ENCODE measurements at places on chromosomes 6 and 20.
A peak's percentile ranks its signal among the peaks of the same experiment; 100 is the strongest.

DNA sequence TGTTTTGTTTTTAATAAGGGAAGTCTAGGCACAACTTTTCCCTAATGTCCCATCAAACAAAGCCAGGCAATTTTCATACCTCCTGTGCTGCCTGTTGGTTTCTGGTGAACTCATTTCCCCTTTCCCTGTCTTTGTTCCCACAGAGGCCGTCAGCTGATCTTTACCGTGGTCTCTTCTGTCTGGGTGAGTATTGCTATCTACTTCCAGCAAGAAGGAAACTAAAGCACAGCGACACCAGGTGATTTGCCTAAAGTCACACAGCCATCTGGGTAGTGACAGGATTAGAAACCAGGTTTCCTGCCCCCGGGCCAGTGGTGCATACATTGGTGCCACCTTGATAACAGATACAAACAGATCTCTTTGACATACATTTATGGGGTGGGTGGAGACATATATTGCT, 59.6 kb downstream of the RAB44 start:
- peak; percentile 89 for DNase-seq

DNA sequence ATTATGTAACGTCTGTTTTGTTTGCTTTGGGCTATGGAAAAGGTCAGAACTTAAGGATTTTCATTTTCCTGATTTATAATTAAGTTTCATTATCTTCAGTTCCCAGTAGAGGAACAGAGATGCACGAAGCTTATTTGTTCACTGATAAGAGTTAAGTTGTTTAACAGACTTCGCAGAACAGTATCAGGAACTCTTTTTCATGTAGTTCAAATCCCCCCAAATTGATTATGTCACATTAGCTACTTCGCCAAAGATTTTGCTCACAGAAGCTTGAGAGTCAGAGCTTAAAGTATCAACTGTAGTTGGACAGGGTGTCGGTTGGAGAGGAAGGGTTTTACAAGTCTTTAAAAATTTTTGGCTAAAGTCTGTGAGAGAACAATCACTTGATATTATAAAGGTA, 43.4 kb downstream of the ZHX3 start:
- no peak for DNase-seq

- DNase-seq = no peak
Measured at GRCh38 chr20:1287787-1288569, 21.9 kb downstream of the SNPH start.

DNA sequence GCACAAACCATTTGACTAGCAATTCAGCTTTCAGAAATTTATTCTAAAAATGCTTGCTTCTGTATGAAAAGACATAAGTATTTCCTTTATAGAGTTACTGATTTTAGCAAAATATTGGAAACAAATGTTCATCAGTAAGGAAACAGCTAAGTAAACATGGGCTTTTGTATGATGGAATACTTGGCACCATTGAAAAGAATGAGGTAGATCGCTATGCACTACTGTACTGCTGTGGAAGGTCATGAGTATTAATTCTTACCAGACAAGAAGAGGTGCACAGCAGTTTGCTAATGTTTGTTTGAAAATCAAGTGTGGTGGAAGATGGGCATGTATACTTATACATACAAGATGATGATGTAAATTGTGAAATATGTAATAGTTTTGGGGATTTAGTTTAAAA, 73.0 kb downstream of the FARS2 start:
- DNase-seq = no peak

DNA sequence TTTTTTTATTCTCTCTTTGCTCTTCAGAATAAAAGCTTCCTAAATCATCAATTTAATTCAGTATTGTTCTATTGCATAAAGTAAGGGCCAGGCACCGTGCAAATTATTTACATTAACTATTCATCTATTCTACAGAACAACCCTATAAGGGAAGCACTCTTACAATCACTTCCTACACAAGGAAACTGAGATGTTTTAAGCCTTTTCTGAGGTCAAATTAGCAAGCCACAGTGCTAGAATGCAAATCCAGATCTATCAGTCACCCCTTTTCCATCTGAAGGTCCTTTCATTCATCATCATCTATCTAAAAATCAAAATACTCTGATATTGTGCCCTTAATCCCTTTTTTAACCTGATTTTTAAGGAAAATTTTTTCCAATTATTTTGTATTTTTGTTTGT, 31.2 kb downstream of the FRK start:
- DNase-seq = no peak

- no peak for DNase-seq
Measured at GRCh38 chr20:11522366-11522741, 395.3 kb upstream of the BTBD3 start.

GRCh38 chr20:62119115-62119514, 3.2 kb upstream of the LSM14B start:
- no peak for DNase-seq

GRCh38 chr20:13276945-13277541, 56.0 kb downstream of the ISM1 start:
- no peak for DNase-seq

GRCh38 chr6:168032005-168032760, 34.7 kb downstream of the KIF25 start:
- DNase-seq = no peak

GRCh38 chr20:10927936-10928840, 254.4 kb upstream of the JAG1 start:
- DNase-seq = no peak

DNA sequence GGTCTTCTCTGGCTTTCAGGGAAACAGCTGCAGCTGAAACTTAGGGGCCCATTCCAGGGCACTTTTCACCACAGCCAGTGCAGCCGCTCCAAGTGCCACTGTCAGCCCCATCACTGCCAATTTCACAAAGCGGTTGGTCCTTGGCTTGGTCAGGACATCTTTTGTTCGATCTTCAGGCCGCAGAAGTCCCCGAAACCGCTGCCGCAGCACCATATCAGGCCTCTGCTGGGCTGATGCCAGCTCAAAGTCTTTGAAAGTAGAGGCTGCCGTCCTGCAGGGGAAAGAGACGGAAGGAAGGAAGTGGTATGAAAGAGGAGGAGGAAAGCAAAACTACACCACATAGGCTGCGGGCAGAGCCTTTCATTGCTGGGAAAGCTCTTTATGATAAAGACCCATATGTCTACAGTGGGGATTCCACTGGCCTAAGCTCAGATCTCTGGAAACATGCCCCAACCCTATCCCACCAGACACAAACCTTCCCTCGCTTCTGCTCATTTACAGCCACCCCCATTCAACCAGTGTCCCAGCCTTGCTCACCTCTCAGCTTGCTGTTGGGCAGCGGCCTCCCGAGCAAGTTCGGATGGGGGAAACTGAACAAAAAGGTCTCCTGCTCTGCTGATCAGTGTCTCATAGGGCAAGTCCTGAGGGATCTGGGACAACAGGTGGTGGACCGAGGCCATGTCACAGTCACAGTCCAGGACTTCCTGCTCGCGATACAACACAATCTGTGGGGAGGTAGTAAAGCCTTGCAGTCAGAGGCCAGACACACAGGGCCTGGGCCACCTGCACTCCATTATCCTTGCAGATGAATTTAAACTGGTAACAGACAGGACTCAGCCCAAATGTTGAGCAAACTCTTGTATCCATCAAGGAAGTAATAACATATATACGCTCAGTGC, 23.5 kb downstream of the TBC1D20 start:
- no peak for DNase-seq

GRCh38 chr20:33211817-33212424, 5.2 kb upstream of the BPIFA3 start:
- DNase-seq = peak; percentile 67

- no peak for DNase-seq
Measured at GRCh38 chr20:59604741-59605600, 631 bp downstream of the PHACTR3 start.

- DNase-seq = no peak
Measured at GRCh38 chr20:48785256-48785655, 42.5 kb downstream of the PREX1 start.

GRCh38 chr6:31407699-31408098, 4.3 kb downstream of the MICA start:
- DNase-seq = no peak

DNA sequence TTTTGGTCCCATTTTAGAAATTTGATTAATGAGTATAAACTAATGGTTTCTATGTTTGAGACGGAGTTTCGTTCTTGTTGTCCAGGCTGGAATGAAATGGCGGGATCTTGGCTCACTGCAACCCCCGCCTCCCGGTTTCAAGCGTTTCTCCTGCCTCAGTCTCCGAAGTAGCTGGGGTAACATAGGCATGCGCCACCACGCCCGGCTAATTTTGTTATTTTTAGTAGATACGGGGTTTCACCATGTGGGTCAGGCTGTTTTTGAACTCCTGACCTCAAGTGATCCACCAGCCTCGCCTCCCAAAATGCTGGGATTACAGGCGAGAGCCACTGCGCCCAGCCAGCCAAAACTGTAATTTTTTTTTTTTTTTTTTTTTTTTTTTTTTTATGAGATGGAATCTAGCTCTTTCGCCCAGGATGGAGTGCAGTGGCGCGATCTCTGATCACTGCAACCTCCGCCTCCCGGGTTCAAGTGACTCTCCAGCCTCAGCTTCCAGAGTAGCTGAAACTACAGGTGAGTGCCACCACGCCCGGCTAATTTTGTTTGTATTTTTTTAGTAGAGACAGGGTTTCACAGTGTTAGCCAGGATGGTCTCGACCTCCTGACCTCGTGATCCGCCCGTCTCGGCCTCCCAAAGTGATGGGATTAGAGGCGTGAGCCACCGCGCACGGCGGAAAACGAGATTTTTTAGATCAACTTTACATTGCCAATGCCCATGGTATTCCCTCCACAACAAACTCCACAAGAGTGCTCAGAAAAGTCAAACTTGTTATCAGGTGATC, 127.8 kb downstream of the HFE start:
- peak; percentile 71 for DNase-seq

- no peak for DNase-seq
Measured at GRCh38 chr20:63026582-63027165, 19.9 kb upstream of the BHLHE23 start.

- peak; percentile 80 for DNase-seq
Measured at GRCh38 chr6:24719125-24719971, at the start of gene C6orf62. Gene C6orf62 (minus strand): TSS chr6:24719154. CDS start chr6:24718668, 486 bp downstream.
